ENCODE measurements at places on chromosomes 5 and 9. TPM values are rescaled to one million over a fixed set of nuclear protein-coding genes. Genes with fewer than 3 reads are reported as not detected.

DNA sequence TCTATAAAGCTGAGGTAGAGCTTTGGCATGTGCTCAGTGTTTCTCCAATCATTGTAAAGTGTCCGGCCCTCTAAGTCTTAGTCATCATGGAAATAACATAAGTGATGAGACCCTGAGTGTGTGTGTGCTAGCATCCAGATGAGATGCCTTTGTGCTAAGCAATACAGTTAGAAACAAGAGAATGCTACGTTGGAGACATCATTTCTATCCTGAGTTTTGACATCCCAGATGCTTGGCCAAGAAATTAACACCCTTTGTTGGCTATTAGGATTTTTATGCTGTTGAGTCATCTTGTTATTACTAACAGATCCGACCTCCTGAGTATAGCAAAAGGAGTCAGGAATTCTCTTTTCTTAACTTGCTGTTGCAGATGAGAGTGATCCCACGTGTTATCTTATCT is 508.0 kb downstream of the GADD45G start:
- no peak for DNase-seq
- H3K36me3 ChIP-seq, result no peaks in the 10 kb centered on the region
- H3K27ac ChIP-seq, result no peak overlapping the region
- H3K4me1 ChIP-seq, result no peaks in the 10 kb centered on the region

- no peak overlapping the region for H3K4me3 ChIP-seq
- H3K27ac ChIP-seq, result no peak overlapping the region
- peaks cover 41% of the 10 kb centered on the region for H3K4me1 ChIP-seq
- H3K27me3 ChIP-seq, result peaks cover 40% of the 10 kb centered on the region
- no peaks in the 10 kb centered on the region for H3K36me3 ChIP-seq
Observed at GRCh38 chr5:139752506-139753473, 42.8 kb upstream of the PSD2 start.

- H3K27ac ChIP-seq, result no peak overlapping the region
- DNase-seq, result no peak
- H3K4me1 ChIP-seq, result peaks cover 2% of the 10 kb centered on the region
- H3K27me3 ChIP-seq, result no peaks in the 10 kb centered on the region
- peaks cover 30% of the 10 kb centered on the region for H3K36me3 ChIP-seq
Observed at GRCh38 chr5:141934099-141934844, 10.6 kb downstream of the DELE1 start.

GRCh38 chr5:83085106-83085505 is 7.8 kb downstream of the XRCC4 start:
- H3K27me3 ChIP-seq, result no peaks in the 10 kb centered on the region
- no peak overlapping the region for H3K4me3 ChIP-seq
- no peaks in the 10 kb centered on the region for H3K4me1 ChIP-seq
- no peak overlapping the region for H3K27ac ChIP-seq
- no peaks in the 10 kb centered on the region for H3K36me3 ChIP-seq

DNA sequence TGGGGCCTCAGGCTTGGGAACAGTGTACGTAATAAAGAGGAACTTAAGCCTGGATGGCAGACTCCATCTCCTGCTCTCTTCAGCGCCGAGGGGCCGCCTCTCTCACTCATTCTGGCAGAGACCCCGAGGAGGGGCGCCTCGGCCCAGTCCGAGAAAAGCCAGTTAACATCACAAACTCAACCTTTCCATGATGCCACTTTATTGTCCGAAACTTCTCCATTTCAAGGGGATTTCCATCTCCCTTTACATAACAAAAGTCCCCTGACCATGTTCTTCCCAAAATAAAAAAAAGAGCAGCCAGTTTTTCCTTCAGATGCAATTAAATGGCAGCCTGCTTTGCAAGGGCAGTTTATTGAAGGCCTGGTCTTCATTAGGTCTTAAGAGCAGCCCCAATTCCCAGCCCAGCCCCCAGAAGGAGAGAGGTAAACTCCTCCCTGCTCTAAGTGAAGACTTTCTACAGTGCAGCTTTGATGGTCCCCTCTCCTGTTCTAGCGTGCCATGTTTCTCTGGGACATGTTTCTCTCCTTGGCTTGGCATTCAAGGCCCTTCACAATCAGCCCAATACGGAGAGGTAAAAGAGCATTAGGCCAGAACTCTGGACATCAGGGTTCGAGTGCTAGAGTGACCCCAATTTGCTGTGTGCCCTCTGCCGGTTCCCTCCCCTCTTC is 19.5 kb upstream of the RAB14 start:
- H3K4me3 ChIP-seq, result no peak overlapping the region
- no peak for DNase-seq
- H3K27ac ChIP-seq, result no peak overlapping the region
- H3K4me1 ChIP-seq, result no peaks in the 10 kb centered on the region
- H3K27me3 ChIP-seq, result peaks cover 2% of the 10 kb centered on the region

GRCh38 chr9:90893706-90894105 is 92.1 kb downstream of the SYK start:
- H3K36me3 ChIP-seq, result no peaks in the 10 kb centered on the region
- no peak overlapping the region for H3K4me3 ChIP-seq
- H3K4me1 ChIP-seq, result peaks cover 7% of the 10 kb centered on the region
- no peaks in the 10 kb centered on the region for H3K27me3 ChIP-seq
- no peak overlapping the region for H3K27ac ChIP-seq

Gene ANGPTL2
- total RNA-seq, result 16.6 TPM

Gene STK32A
- 3.3 TPM for total RNA-seq
